Breast epithelium (tissue), 4 donors: ENCODE measurements at places on chromosomes 7 and 10. TPM values are rescaled to one million over a fixed set of nuclear protein-coding genes. Genes with fewer than 3 reads are reported as not detected.

GRCh38 chr10:13593535-13593934 lies 6.8 kb downstream of the PRPF18 start:
- no peaks in the 10 kb centered on the region for H3K36me3 ChIP-seq
- no peak overlapping the region for H3K27ac ChIP-seq
- no peaks in the 10 kb centered on the region for H3K4me1 ChIP-seq
- H3K27me3 ChIP-seq, result no peaks in the 10 kb centered on the region
- DNase-seq, result no peak

DNA sequence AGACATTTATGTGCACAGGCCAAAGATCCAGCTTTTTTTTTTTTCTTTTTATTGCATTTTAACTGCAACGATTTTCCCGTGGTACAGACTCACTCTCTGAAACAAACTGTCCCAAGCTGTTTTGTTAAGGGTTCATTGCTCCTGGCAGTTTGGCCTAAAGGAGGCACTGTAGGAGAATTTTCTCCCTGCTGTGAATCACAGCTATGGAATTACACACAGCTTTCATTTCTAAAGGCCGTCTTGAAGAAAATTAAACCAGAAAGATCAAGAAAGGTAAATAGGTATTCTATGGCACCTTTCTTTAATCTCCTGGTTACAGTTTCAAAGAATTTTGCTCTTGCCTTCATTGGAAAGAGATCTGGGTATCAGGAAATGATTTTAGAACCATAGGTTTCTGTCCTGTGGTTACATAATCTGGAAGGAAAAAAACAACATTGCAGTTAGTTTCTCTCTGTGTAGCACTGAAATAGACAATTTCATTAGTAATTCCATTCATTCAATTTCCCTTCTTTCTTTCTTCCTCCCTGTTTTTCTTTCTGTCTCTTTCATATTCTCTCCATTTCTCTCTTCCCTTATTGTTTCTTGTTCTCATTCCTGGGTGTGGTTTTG lies 51.2 kb downstream of the PDK4 start:
- peak; percentile 63 for DNase-seq
- no peaks in the 10 kb centered on the region for H3K36me3 ChIP-seq
- peaks cover 2% of the 10 kb centered on the region for H3K4me1 ChIP-seq
- no peaks in the 10 kb centered on the region for H3K27me3 ChIP-seq

DNA sequence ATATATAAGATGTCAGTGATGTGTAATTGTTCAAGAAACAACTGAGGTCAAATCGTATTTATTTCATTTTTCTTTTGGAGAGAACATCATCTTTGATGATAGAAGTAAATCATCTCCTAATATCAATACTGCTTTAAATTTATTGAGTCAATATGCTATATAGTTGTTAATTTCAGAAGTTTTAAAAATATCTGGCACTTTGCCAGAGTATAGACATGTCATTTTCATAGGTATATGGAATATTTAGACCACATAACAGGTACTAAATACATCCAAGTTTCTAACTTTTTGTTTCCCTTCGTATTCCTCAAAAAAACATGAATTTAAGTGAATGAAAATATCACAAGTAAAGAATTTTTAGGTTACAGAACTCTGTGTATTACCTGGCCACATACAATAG lies 577.8 kb downstream of the ARL4A start:
- no peak overlapping the region for H3K27ac ChIP-seq
- no peak for DNase-seq
- H3K4me1 ChIP-seq, result no peaks in the 10 kb centered on the region
- H3K36me3 ChIP-seq, result no peaks in the 10 kb centered on the region
- no peak overlapping the region for H3K4me3 ChIP-seq
- no peaks in the 10 kb centered on the region for H3K27me3 ChIP-seq

DNA sequence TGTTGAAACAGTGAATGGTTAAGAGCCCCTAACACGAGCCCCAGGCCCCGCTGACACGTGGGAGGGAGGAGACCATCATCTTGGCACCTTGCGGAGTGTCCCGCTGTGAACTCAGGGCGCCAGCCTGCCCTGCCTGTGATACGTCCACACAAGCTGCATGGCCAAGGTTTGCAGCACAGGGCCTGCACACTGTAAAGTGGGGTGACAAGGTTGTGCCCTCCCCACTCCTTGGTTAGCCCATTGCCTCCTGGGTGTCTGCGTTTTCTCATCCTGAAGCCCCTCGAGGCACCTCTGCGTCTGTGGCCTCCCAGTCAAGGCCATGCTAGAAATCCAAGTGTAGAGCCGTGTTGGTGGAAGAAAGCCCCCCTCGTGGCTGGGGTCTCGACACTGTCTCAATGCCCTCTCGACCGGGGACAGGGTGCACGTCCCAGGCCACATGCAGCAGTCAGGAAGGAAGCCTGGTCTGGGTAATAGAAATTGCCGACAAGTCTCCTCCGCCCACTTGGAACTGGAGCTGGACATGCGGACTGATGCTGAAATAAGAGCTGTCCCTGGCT lies 192.1 kb downstream of the DNAJB6 start:
- no peak overlapping the region for H3K27ac ChIP-seq
- no peaks in the 10 kb centered on the region for H3K27me3 ChIP-seq
- H3K36me3 ChIP-seq, result no peaks in the 10 kb centered on the region
- peak; percentile 22 for DNase-seq
- no peak overlapping the region for H3K4me3 ChIP-seq

- peaks cover 14% of the 10 kb centered on the region for H3K27me3 ChIP-seq
- H3K4me3 ChIP-seq, result no peak overlapping the region
- no peaks in the 10 kb centered on the region for H3K36me3 ChIP-seq
- H3K27ac ChIP-seq, result no peak overlapping the region
These were observed 448.5 kb downstream of the TCERG1L start for GRCh38 chr10:130863044-130863443.

GRCh38 chr10:7417103-7417623 lies 6.3 kb upstream of the SFMBT2 start:
- H3K27me3 ChIP-seq, result peaks cover 9% of the 10 kb centered on the region
- peaks cover 3% of the 10 kb centered on the region for H3K4me1 ChIP-seq
- H3K4me3 ChIP-seq, result no peak overlapping the region
- DNase-seq, result no peak
- no peaks in the 10 kb centered on the region for H3K36me3 ChIP-seq
- no peak overlapping the region for H3K27ac ChIP-seq

DNA sequence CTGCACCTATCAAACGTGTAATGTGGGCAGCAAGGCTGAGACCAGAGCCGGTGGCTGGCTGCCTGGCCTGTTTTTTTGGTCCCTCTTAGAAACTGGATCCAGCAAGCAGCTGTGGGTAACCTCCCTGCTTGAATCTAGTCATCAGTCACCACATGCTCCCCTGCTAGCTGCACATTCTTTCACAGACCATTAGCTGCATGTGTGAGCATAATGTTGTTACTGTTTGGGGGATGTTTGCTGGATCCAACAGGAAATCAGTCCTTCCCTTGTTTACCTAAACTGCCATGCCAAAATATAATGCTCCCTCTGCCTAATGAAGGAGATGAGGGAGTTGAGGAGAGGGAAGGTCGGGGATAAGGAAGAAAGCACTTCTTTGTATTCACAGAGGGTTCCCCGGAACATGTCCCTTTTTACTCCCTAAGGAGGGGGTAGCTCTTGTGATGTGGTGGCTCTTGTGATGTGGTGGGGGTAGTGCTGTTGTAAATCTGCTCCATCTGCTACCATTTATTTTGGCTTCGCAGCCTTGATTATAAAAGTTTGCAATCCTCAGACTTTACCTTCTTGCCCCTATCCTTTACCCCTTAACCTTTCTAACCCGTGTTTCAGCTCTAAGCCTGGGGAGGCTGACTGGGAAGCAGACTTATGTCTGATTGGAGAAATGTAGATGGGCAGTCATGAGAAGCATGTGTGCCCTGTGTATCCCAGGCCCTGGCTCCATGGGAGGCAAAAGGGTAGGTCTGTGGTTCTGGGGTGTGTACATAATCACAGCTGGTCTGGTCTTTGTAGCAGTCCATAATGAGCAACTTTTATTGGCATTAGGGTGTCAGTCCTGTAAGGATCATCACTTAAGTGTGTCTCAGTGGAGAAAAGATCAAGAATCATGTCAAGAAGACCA lies 20.8 kb downstream of the LOXL4 start:
- no peak overlapping the region for H3K4me3 ChIP-seq
- H3K4me1 ChIP-seq, result no peaks in the 10 kb centered on the region
- H3K27ac ChIP-seq, result peak overlapping the region; percentile 52
- H3K27me3 ChIP-seq, result no peaks in the 10 kb centered on the region
- H3K36me3 ChIP-seq, result no peaks in the 10 kb centered on the region
- no peak for DNase-seq

Gene GIGYF1
- 34.8 TPM for total RNA-seq

DNA sequence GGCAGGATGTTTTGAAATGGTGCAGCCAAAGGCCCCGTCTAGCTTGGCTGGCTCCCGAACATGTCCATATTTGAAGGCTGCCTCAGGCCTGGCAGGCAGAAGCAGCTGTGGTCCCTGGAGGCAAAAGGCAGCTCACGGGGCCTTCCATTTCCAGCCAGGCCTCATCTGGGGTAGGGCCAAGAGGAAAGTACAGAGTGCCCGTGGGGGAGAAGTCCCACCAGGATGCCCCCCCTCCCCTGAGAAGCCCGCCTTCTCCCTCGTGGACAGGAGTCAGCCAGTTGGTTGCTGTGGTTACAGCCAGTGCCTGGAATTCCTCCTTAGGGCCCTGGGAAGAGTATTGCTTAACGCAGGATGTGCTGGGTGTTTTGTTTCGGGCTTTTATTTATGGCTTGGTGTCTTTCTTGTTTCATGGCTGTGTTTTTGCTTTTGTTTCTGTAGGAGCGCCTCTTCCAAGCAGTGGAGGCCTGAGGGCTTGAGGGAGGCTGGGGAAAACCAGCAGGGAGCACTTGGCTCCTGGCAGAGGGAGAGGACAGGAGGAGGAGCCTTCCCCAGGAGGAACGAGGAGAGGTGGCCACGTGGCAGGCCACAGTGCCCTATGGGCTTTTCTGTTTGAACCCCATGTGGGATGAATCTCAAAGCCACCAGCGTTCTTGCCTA lies 45.4 kb downstream of the CHST3 start:
- H3K36me3 ChIP-seq, result no peaks in the 10 kb centered on the region
- peak overlapping the region; percentile 45 for H3K4me3 ChIP-seq
- peaks cover 19% of the 10 kb centered on the region for H3K4me1 ChIP-seq
- peak; percentile 84 for DNase-seq
- H3K27me3 ChIP-seq, result no peaks in the 10 kb centered on the region

- H3K36me3 ChIP-seq, result no peaks in the 10 kb centered on the region
- no peaks in the 10 kb centered on the region for H3K27me3 ChIP-seq
- no peak for DNase-seq
- H3K27ac ChIP-seq, result no peak overlapping the region
These were observed 735.2 kb downstream of the PARD3 start for GRCh38 chr10:34079702-34080484.

GRCh38 chr7:55345292-55345691 lies 19.8 kb upstream of the LANCL2 start:
- H3K4me1 ChIP-seq, result peaks cover 6% of the 10 kb centered on the region
- no peak for DNase-seq
- H3K4me3 ChIP-seq, result no peak overlapping the region
- peaks cover 6% of the 10 kb centered on the region for H3K27me3 ChIP-seq

Gene RSBN1L
- total RNA-seq, result 29.8 TPM

DNA sequence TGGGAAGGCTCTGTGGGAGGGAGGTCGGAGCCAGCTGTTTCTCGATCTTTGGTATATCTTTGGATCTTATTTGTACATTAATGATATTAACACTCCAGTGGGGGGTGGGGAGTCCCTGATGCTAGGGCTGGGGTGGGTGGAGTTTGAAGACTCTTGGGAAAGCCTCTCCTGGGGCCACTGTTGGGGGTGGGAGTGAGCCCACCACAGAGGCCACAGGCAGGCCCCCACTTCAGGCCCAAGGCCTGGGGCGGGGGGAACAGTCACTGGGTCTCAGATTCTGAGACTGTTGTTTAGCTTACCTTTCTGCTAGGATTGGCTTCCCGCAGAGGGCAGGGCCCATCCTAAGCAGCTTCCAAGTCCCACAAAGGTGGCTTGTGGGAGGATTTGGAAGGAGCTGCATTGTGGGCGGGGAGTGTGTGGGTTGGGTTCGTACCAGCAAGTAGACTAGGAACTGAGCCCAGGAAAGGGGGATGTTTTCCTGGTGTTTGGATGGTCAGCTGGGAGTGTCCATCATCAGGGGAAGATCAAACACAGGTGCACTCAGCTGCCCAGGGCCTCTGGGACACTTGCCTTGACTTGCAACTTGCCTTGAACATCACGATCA lies 11.9 kb downstream of the YKT6 start:
- no peak overlapping the region for H3K4me3 ChIP-seq
- DNase-seq, result no peak
- H3K27ac ChIP-seq, result no peak overlapping the region
- peaks cover 4% of the 10 kb centered on the region for H3K36me3 ChIP-seq
- no peaks in the 10 kb centered on the region for H3K4me1 ChIP-seq
- H3K27me3 ChIP-seq, result no peaks in the 10 kb centered on the region

DNA sequence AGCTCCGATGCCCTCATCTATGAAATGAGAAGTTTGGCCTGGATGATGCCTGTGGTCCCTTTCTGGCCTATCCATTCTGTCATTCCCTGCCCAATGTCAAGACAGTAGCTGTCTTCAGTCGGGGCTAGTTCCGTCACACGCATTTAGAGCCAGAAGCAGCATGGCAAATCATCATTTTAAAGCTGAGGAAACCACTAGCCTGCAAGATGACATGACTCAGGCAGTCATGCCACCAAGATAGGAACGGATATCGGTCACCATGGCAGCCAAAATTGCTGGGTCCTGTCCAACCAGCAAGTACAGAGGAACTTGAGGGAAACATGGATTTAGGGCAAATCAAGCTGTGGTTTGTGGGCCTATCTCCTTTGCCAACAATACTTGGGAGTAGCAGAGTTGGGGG lies 64.5 kb upstream of the MRLN start:
- H3K27me3 ChIP-seq, result no peaks in the 10 kb centered on the region
- H3K4me3 ChIP-seq, result no peak overlapping the region
- no peak overlapping the region for H3K27ac ChIP-seq
- H3K4me1 ChIP-seq, result no peaks in the 10 kb centered on the region
- H3K36me3 ChIP-seq, result no peaks in the 10 kb centered on the region

Gene GRID1
- 2.3 TPM for total RNA-seq

DNA sequence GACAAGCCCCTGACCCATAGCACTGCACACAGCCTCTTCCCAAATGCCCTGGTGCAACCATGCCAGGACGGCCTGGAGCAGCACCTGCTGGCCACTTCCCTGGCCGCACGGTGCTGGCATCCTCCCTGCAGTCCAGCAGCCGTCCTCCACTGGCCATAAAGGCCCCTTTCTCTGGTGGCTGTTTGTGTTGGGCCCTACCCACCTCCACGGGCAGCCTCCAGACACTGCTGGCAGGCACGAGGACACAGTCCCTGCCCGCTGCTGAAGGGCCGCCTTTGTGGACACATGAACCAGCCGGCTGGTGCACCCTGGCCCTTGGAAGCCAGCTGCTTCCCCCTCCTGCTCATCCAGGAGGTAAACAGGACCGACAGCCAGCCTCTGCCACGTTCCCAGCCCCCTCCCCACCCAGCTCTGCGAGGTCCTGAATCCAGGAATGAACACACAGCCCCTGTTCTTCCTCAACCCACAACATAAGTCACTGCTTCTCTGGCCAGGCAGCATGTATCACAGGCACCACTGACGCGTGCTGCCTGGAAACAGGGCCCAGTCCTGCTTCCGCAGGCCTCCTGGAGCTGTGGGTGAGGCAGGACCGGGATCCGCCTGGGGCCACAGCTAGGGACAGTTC lies 43.8 kb downstream of the SPOCK2 start:
- H3K4me1 ChIP-seq, result no peaks in the 10 kb centered on the region
- H3K36me3 ChIP-seq, result no peaks in the 10 kb centered on the region
- no peak for DNase-seq
- H3K27me3 ChIP-seq, result no peaks in the 10 kb centered on the region
- H3K27ac ChIP-seq, result peak overlapping the region; percentile 81
- no peak overlapping the region for H3K4me3 ChIP-seq

Gene NEUROD6
- total RNA-seq, result not detected
